ENCODE measurements at places on chromosomes 6 and 20.

DNA sequence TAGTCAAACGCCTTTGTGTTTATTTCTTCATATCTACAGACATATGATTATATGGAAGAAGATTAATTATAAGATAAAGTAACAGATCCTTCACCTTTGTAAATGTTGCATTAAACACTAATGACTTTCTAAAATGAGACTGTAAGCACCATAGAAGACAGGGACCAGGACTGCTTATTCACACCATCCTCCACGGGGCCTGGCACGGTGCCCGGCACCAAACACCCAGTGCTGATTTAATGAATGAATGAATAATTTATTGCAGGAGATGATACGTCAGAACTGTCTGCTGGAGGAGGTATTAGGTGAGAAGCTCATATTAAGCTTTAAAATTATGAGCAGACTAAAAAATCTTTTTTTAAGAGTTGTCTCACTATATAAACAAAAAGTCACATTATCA, 88.3 kb downstream of the SLX4IP start:
- no peak for DNase-seq

DNA sequence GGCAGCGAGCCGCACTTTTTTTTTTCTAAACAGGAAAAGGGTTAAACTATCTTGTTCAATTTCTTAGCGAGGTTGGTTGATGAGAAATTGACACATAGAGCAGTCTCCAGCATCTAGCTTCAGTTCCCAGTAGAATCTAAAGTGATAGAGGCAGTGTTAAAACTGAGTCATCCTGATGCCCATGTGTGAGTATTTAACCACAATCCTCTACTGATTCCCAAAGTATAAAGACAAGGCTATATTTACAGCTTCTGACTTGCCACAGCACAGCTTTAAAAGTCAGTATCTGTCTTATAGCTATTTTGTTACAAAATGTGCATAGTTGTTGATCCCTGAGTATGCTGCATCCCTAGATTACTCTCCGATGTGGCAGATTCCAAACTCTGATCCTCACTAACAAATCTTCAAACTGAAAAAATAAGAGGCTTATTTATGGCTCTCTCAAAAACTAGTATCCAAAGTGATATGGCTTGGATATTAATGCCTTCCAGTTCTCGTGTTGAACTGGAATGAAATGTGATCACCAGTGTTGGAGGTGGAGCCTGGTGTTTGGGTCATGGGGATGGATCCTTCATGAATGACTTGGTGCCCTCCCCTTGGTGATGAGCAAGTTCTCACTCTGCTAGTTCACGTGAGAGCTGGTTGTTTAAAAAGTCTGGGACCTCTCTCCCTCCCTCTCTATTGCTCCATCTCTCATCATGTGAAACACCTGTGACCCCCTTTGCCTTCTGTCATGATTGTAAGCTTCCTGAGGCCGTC, 13.1 kb upstream of the POPDC3 start:
- DNase-seq: no peak

GRCh38 chr6:118704915-118705314, 53.5 kb upstream of the CEP85L start:
- no peak for DNase-seq

- DNase-seq: no peak
These were observed 1.3 kb downstream of the RNF146 start for GRCh38 chr6:127267646-127268625.

DNA sequence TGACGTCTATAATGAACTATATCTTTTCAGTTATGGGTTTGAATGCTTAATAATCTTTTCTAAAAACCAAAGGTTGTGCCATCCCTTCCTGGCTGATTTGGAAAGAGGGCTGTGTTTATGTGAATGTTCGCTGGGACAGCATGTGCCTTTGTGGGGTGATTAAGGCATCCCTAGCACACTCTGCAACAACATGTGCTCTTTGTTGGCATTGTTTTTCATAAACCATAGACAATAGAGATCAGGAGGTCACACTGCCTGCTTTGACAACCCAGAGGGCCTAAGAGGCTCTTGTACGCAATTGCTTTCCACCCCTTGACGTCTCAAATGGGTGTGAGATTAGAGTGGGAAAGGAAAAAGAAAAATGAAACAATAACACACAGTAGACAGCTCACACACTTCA, 116.0 kb downstream of the LRRC1 start:
- no peak for DNase-seq

- DNase-seq: no peak
These were observed 17.5 kb upstream of the KCNK16 start for GRCh38 chr6:39339868-39340550.

DNA sequence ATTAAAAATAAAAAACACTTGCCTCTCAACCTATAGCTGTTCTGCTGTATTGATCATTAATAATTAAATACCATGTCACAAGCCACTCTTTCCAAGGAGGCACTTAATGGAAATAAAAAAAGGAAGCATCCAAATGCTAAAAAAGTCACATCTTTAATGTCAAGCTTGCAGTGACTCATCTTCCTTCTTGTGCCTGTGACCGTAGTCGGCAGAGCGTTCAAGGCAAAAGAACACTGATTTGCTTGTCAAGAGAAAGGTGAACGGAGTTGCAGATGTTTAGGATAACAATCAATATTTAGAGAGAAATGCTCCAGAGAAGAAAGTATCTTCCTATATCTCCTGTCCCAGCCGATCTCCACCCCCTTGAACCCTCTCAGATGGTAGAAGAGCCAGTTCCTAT, 341.0 kb upstream of the OPRM1 start:
- DNase-seq: no peak

DNA sequence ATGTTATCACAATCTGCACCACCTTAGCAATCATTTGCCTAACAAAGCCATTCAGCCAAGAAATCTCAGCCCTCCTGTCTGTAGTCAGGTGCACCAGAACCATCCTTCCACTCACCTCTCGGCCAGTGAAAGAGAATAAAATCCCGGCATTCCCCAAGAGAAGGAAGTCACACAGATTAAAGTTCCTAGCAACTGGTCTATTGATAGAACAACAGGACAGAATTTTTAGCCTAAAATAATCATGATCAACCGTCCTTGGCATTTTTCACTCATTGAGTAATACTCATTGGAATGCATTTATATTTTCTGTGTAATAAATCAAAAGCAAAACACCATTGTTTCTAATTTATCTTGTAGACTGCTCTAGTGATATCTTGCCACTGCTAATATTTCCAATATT, 85.7 kb upstream of the CDH4 start:
- no peak for DNase-seq

- DNase-seq: no peak
These were observed 28.1 kb upstream of the OLIG3 start for GRCh38 chr6:137522198-137522798.

DNA sequence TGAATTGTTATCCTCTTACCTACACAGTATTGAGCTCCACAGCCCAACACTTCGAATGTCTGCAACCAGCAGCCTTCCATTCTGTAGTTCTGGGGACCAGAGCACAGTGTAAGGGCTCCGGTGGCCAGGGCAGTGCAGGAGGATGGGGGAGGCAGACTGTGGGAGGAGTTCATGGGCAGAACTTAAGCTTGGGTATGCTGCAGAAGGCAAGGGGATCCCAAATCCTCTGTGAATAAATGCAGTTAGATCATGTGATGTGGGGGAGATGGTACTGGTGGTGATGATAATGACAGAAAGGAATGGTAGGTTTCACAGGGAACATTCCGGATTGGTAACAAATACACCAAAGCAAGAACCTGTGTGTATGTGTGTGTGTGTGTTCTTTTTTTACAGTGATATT, 26.5 kb upstream of the CNKSR3 start:
- DNase-seq: no peak

DNA sequence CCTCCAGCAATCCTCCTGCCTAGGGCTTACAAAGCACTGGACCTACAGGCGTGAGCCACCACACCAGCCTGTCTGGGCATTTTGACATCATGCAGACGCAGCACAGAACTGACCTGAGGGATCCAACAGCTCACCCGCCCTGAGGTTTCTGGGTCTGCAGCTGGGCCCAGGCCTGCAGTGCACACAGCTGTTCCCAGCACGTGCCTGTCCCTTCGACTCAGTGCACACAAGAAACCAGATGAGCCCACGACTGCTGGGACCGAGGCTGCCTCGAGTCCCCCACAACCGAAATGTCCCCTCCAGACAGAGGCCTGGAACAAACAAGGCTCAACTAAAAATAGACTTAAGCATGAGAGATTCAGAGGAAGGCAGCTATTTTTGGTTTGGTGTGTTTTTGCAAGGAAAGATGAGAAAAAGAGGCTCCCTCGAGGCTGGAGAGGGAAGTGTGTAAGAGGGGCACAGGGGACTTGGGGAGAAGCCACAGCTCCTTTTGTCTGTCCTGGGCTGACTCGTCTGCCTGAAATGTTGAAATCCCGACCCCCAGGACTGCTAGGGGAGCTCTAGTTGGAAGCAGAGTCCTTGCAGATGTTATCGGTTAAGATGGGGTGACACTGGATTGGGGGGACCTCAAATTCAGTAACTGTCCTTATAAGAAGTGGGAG, 66.3 kb downstream of the YTHDF1 start:
- DNase-seq: no peak

DNA sequence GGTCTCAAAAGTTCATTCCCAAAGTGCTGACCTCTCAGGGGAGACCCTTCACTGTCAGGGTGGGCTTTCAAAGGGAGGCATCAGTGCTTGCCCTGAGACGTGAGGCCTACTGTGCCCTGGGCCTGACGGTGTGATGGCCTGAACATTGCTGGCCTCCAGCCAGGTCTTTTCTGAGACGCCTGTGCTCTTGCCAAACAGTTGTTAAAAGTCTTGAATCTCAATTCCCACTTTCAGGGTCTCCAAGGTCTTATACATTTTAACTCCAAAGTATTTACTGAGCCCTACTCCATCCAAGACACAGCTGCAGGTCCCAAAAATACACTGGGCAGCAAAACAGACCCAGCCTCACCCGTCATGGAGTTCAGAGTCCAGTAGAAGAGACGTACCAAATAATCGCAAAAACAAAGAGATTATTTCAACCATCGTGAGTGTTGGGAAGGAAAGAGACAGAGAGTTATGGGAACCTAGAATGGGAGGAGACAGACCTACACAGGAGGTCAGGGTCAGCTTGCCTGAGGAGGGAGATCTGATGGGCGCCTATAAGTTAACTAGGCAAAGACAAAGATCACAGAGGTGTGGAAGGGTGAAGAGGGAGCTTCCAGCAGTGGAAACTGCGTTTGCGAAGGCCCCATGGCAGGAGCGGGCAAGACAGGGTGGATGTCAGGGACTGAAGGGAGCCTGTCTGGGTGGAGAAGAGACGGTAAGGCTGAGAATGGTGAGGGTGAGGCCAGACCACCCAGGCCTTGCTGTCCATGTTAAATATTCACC, 446.3 kb downstream of the PREX1 start:
- DNase-seq: no peak

GRCh38 chr6:150420926-150421325, 52.1 kb downstream of the IYD start:
- DNase-seq: no peak

DNA sequence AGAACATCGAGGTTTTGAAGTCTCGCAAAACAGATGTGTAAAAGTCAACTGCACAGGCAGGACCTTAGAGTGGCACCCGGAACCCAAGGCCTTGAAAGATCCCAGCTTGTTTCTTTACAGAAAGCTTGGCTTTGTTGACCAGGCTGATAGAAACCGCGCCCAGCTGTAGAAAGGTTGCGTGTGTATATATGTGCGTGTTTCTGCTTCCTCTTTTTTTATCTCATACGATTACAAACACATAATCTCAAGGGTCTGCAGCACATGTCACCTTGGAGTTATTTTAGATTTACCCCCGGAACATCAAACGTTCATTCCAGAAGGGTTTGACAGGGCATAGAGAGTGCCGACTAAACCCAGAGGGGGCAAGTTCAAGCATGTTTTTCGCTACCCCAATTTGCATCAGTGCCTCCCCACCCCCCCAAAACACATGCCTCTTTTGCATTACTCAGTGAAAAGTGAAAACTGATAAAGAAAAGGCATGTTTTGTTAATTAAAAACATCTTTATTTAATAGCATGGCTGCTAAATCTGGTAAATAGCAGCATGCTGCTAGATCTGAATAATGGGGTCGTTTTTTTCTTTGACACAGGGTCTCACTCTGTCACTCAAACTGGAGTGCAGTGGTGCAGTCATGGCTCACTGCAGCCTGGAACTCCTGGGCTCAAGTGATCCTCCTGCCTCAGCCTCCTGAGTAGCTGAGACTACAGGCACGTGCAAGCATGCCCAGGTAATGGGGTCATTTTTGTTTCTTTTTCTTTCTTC, 33.2 kb upstream of the NCOA3 start:
- DNase-seq: no peak

- DNase-seq: no peak
These were observed 8.8 kb downstream of the ZBTB46 start for GRCh38 chr20:63822276-63822696.

- DNase-seq: no peak
These were observed 392 bp upstream of the TASP1 start for GRCh38 chr20:13639150-13639497.

DNA sequence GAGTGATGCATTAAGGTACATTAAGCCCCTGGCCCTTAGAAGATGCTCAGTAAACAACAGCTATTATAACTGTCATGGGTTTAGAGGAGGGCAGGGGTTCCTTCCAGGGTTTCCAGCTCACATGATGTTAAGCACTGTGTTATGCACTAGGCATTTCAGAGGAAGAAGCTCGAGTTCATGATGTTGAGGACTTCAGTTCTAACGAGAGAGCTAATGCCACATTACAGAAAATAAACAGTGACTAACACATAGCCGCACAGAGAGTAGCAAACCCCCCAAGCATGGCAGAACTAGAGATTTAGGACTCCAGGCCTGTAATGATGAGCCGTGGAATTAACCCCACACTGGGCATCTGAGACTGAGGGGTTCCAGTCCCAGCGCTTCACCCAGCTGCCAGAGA, 105.2 kb downstream of the UNC5CL start:
- no peak for DNase-seq

DNA sequence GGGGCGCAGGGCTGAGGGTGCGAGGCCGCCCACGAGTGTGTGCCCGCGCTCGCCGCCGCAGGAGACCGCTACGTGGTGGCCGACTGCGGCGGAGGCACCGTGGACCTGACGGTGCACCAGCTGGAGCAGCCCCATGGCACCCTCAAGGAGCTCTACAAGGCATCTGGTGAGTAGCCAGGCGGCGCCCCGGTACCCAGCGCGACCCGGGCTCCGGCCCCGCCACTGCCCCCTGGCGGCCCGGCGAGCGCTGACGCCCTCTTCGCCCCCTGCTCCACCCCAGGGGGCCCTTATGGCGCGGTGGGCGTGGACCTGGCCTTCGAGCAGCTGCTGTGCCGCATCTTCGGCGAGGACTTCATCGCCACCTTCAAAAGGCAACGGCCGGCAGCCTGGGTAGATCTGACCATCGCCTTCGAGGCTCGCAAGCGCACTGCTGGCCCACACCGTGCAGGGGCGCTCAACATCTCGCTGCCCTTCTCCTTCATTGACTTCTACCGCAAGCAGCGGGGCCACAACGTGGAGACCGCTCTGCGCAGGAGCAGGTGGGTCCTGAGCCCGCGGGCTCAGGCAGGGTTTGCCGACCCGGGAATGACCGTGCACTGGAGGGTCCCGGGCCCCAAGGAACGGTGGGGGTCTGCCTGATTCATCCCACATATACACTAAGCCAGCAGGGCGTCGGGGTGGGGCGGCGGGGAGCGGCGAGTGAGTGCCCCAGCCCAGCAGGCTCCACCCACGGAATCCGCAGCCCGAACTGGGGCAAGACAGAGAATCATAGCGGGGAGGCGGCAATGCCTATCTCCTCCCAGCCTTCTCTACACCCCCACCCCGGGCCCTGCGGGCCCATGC, 17.4 kb downstream of the HSPA12B start:
- peak; percentile 64 for DNase-seq

Measured in activated T-cell treated with anti-CD3 and anti-CD28 coated beads, Interleukin-2, amount 50 U/mL, for 72 hours (primary cell).